Astrocyte of the spinal cord (primary cell): ENCODE measurements at places on chromosomes 2 and 18.

DNA sequence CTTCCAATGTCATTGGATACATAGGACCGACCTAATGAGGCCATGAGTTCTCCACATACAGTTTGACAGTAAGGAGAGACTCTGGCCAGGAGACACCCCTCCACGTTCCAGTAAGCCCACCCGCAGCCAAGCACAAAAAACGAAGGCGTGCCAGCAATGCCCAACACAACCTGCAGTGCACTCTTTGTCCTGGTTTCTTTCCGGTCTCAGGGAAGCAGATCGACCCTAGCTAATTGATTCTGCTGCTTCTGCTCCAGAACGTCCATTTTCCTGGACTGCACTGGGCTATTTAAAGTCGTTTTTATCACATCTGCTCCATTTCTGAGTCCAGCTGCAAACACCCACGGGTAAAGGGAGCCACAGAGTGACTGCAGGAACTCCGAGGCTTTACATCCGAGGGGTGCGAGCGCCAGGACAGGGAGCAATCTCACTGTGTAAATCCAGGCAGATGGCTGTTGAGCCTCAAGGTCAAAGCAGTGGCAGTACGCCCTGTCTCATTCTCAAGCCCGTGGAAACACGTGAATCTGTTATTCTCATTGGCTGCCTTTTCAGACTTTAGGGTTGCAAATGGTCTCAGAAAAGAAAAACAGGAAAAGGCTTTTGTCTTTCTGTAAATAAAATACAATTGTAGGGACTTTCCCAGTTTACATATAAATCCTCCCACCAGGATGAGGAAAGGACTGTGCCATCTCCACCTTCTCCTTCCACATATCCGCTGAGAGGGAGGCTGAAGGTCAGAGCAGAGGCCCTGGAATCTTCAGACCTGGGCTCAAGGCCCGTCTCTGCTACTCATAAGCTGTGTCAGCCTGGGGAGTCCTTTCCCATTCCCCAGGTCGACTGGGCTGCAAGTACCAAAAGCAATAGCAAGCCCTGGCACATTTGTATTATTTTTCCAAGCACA, 40.7 kb downstream of the TMEM163 start:
- DNase-seq, result no peak

- no peak for DNase-seq
These were observed 81.8 kb downstream of the INPP5D start for GRCh38 chr2:233141901-233142300.

- no peak for DNase-seq
These were observed 155.6 kb downstream of the FSIP2 start for GRCh38 chr2:185894223-185894622.

GRCh38 chr2:120566331-120567035, 169.2 kb upstream of the GLI2 start:
- DNase-seq, result peak; percentile 96

GRCh38 chr2:176251928-176252327, 17.3 kb upstream of the MTX2 start:
- DNase-seq, result no peak

GRCh38 chr2:222268311-222268990, 30.3 kb downstream of the PAX3 start:
- DNase-seq, result peak; percentile 46

- DNase-seq, result no peak
These were observed 112.7 kb upstream of the CTDP1 start for GRCh38 chr18:79566771-79567431.

DNA sequence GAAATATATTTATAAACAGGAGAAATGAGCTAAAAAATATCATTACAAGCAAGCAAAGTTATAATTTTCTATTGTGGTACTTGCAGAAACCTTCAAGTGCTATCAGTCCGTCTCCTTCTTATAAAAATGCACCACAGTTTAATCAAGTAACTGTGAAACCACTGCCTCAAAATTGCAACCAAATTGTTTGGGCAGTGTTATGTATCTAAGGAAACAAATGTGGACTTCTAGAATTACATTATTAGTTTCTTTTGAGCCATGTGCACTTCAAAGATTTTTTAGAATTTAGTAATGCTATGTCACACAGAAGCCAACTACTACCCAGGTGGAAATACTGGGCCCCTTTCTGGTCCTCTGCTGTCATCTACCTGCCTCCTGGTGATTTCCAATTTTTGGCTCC, 495.6 kb downstream of the NYAP2 start:
- DNase-seq, result peak; percentile 61

- DNase-seq, result no peak
These were observed 24.7 kb upstream of the CEP68 start for GRCh38 chr2:65031341-65032018.

DNA sequence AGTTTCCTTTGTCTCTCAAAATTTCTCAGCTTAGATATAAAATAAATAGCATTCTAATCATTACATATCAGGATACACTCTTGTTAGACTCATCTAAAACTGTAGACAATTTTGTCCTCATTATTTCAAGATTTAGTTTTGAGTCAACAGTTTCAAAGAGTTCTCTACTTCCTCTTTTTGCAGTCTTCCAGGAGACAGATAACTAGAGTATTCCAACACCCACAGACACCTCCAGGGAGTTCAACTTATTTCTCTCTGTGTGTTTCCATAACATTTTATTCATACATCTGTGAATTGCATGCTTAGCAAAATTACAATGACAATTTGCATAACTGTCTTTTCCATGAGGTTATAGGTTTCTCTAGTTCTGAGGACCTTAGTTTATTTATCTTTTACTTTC, 166.6 kb upstream of the HNMT start:
- no peak for DNase-seq

DNA sequence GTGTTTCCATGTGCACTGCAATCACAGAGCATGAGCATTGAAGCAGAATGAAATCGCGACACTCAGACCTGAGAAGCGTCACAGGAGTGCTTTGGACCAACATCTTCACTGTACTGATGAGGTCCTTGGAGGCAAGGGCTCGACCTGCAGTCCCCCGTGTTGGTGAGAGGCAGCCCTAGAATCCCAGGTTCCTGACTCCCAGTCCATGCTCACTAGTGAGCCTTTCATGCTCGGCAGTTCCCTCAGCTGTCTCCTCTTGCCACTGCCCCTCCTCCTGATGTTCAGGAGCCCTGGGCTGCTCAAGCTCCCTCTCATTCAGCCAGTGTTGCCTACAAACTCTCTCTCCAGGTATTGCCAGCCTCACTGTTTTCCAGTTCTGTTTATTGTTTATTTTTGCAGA, 291.4 kb downstream of the DYSF start:
- DNase-seq, result no peak

DNA sequence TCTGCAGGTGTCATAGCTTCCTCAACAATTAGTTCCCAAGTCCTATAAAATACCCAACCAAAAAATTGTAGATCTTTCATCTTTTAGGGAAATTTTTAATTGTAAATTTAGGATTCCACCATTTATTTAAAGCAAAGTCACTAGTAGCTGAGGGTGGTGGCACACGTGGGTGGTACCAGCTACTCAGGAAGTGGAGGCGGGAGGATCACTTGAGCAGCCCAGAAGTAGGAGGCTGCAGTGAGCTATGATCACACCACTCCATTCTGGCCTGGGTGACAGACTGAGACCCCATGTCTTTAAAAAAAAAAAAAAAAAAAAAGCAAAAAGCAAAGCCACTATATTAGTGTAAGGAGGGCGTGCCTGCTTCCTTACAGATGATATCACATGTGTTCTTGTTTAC, 60.3 kb upstream of the GREB1L start:
- no peak for DNase-seq

DNA sequence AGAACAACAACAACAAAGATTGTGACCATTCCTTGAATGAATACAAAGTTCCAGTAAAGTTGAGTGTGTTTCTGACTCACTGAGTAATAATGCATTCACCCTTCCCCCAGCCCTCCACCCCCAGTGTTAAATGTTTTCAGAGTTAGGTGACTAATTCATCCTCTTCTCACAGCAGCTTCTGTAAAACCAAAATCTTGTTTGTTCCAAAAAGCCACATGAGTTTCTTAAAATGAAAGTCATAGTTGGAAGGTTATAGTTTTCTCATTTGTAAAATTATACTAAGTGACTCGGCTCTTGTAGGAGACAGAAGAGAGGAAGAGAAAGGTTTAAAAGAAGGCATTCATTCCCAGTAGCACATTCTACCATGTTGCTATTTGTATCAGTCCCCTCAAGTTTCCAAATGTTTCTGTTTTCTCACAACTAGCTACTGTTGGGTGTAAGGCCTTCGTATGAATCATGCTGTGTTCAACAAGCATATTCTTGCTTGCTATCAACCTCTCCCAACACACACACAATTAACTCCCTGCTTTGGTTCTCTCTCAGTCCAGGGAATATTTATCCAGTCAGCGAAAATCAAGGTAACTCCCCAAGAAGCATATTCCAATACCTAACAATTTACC, 75.3 kb downstream of the MBD2 start:
- peak; percentile 96 for DNase-seq

- DNase-seq, result peak; percentile 43
These were observed 38.5 kb upstream of the STPG4 start for GRCh38 chr2:47193607-47194006.

DNA sequence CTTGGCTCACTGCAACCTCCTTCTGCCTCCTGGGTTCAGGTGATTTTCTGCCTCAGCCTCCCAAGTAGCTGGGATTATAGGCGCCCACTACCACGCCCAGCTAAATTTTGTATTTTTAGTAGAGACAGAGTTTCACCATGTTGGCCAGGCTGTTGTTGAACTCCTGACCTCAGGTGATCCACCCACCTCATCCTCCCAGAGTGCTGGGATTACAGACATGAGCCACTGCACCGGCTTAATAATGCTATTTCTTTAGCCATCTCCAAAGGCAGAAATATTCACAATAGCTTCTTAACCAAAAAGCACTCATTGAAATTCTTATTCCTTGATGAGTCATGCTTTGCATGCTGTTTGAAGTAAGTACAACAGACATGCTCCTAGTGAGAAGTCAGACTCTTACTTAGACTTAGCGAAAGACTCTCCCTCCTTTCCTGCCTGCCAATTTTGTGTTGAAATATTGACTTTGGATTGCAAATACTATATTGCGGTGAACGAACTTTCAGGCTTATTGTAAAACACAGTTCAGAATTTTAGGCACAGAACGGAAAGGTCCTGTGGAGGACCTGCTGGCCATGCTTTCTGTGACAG, 4.4 kb downstream of the ACTR3 start:
- peak; percentile 93 for DNase-seq

GRCh38 chr2:57544624-57545023, 502.0 kb upstream of the VRK2 start:
- no peak for DNase-seq

DNA sequence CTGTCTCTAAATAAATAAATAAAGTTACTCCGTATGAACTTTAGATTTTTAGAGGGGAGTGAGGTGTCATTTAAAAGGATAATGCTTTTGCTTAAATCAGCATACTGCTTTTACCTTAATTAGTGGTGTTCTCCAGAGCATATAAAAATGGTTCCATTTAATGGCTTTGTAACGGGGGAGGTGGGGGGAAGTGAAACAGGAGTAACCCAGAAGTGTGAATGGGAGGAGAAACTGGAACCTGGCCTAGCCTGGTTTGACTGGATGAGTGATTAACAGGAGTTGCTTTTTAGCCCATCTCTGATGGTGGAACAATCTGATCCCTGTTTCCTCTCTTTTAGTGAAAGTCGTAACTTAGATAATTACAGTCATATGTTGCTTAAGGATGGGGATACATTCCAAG, 1.6 kb downstream of the CNDP2 start:
- no peak for DNase-seq

- DNase-seq, result peak; percentile 22
These were observed 293.8 kb downstream of the LRRTM4 start for GRCh38 chr2:77228391-77228790.

DNA sequence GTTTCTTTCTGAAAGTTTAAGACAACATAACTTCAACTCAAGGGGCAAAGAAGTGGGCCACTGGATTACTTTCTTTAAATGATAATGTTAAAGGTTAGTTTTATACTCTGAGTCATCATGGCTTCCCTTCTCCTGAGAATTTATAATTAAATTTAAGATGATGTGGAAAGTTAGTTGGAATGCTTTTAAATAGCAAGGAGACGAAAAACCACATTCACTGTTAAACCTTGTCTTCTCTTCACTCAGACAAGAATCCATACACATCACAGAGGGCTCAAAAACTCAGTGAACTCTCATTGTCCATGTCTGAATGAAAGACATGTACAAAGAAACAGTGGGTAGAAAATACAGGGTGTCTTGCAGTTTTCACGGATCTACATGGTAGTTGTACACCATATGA, 65.6 kb downstream of the COL5A2 start:
- peak; percentile 52 for DNase-seq

- no peak for DNase-seq
These were observed 115.6 kb upstream of the GPC1 start for GRCh38 chr2:240319855-240320203.
